Fibroblast of skin of back (primary cell): ENCODE measurements at places on chromosomes 4 and X.

DNA sequence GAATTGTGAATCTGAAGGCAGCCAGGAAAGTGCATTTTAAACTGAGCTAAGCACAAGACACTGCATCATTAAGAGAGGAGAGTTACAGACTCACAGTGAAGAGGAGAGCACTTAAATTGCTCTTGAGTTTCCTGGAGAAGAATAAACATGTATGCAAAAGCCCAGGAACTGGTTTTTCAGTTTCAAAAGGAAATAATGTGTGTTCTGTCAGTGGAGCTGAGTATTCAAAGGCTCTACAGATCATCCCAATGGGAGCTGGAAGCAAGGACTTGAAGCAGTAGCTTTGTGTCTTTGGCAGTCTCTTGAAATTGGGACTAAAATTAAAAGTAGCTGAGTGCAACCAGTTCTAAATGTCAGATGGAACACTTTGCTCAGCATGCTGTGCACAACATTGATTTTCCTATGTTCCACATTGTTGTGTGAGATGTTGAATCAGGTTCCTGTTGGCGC is 147.5 kb upstream of the ANK2 start:
- no peak for DNase-seq

DNA sequence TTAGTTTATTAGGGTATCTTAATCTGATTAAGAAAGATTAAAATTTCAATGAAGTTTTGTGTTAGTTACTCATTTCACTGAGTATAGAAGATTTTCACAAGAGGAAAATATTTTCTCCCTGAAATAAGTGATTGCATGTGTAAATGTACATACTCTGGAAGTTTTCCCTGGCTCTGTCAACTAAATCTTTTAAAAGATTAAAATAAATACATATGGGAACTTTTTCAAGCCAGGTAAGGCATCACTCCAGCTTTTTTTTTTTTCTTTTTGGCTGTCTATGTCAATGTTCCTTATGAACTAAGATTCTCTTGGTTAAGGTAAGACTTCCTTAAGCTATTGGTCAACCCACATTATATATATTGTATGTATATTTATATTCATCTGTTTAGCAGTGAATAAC is 117.6 kb downstream of the CBR4 start:
- no peak for DNase-seq

GRCh38 chr4:148216866-148217814 is 225.1 kb downstream of the NR3C2 start:
- no peak for DNase-seq

DNA sequence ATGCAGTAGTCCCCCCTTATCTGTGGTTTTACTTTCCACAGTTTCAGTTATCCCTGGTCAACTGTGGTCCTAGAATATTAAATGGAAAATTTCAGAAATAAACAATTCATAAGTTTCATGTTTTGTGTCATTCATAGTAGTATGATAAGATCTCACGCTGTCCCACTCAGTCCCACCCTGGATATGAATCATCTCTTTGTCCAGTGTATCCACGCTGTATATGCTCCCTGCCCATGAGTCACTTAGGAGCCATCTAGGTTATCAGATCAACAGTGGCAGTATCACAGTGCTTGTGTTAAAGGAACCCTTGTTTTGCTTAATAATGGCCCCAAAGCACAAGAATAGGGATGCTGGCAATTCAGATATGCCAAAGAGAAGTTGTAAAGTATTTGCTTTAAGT is 16.2 kb upstream of the SYTL4 start:
- DNase-seq, result peak; percentile 25

- no peak for DNase-seq
Measured at GRCh38 chr4:159582685-159583084, 479.8 kb downstream of the RAPGEF2 start.
